ENCODE measurements at places on chromosomes 4 and X.

DNA sequence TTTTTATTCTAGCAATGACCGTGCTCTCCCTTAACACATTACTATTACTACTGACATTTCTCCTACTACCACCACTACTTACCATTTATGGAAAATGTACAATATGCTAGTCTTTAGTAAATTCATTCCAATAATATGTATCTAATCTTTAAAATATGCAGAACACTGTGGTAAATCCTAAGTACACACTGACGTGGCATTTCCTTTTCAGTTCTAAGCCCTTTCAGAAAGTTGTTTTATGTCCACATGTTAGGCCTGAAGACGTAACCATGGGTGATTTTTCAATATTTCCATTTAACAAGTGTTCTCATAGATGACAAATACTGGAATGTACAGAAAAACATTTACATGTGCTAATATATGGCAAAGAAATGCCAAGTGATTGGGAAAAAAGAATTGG is 268.6 kb upstream of the SLIT2 start:
- DNase-seq: no peak

DNA sequence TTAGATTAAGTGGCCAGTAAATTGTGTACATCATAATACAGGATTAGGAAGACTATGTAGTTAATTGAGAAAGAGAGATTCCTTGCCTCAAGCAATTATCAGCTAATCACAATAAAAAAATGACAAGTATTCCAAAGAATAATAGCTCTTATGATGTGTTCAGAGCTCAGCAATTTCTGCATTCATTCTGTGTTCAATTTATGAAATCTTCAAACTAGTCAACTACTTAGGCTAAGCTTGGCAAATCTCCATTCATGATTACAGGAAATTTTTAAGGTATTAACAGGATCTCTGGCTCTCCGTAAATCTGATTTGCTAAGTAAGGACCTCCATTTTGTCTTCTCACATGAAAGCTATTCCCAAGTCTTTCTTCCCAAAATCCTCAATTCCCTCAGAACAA is 256.9 kb upstream of the TEX13A start:
- DNase-seq: no peak

- no peak for DNase-seq
These were observed 191.7 kb upstream of the EPHA5 start for GRCh38 chr4:65861993-65862392.

DNA sequence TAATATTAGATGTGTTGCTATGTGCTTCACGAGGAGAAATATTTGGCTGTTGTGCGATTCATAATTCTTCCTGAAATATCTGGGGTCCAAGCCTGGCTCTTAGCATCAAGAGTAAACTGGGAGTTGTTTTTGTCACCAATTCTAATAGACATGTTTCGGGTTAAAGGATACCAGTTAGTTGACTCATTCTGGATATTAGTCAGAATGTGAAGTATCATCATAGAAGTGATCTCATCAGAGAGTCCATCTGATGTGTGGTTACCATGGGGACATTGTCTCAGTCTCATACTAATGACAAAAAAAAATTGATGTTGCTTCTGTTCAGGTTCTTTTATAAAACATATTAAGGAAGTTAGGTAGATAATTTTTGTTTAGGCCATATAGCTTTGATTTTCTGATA is 57.2 kb upstream of the MTMR1 start:
- no peak for DNase-seq

GRCh38 chr4:87078987-87079486 is 141.4 kb downstream of the KLHL8 start:
- DNase-seq: no peak

DNA sequence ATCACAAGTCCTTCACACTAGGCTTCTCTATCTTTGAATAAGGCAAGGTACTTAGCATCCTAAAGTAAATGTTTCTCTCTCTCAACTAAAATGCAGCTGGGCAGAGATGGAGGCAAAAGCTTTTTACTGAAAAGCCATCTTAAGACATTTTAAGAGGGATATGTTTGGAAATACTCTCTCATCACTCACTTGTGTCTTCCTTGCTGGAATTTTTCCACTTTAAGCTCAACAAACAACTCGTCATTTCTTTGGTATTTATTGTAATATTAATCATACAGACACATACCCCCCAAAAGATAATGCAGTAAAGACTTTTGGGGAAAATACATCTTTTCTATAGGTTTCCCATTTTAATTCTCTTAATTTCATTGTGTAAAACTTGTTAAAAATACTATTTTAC is 16.4 kb downstream of the MBNL3 start:
- DNase-seq: no peak

DNA sequence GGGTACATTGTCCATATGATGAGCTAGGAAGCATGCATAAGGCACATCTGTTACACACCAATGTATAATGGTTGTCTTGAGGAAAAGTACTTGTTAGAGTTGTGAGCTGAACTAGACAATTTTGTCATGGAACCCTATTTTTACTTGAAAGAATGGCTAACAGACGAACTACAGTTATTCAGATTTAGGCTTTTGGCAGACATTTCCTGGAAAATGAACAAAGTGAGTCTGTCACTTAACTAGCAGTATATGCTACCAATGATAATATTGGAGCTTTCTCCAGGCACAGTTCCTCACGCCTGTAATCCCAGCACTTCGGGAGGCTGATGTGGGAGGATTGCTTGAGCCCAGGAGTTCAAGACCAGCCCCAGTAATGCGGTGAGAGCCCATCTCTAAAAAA is 61.9 kb upstream of the SLC25A43 start:
- DNase-seq: no peak

- no peak for DNase-seq
These were observed 14.7 kb downstream of the RAB9A start for GRCh38 chrX:13703589-13703988.

DNA sequence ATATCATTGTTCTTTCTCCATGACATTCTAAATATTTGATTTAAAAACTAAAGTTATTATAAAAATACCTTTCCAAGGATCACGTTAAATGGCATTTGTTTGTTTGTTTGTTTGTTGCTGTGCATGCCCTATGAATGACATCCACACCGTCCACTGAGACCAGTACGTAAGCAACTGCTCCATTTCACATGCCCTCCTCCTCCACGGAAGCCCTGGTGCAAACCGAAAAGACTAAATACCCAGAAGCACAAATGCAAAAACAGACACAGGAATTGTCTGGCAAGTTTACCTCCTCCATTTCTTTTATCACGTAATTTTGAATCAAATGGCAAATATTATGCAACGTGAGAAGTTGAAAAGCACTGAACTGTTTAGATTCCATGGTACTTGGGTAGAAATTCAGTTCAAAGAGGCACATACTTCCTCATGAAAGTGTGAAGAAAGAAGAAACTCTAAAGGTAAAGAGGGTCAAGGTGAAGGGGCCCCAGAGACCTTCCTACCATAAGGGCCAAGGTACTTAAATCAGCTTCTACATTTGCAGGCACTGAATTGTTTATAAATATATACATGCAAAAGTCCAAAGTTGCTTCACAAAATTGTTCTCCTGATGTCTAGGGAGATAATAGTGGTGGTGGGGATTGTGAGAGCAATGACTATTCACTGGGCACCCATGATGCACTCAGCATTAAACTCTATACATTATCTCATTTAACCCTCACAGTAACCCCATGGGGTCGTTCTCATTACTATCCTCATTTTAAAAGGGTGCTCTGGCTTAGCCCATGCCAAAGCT is 23.4 kb downstream of the IRF2 start:
- DNase-seq: no peak

DNA sequence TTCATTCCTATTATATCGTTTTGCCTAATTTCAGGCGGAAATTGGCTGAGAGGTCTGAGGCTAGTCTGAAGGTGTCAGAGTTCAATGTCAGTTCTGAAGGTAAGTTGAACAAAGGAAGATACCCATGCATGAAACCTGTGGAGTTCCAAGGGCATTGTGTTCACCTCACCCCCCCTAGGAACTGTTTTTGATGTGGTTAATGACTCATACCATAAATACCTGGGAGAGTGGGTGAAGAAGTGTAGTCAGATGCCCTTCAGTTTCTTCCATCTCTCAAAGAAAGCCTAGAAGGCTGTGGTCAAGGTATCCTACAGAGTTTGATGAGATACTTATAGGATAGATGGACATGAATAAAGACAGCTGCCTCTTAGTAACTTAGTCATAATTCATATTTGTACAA is 2.7 kb downstream of the UTP14A start:
- no peak for DNase-seq

- no peak for DNase-seq
These were observed 12.0 kb downstream of the HMX1 start for GRCh38 chr4:8859550-8860095.

GRCh38 chr4:161208564-161208963 is 955.2 kb downstream of the FSTL5 start:
- no peak for DNase-seq

GRCh38 chr4:140158365-140159030 is 4.5 kb upstream of the MAML3 start:
- no peak for DNase-seq

GRCh38 chr4:19905024-19905423 is 346.7 kb upstream of the SLIT2 start:
- no peak for DNase-seq

DNA sequence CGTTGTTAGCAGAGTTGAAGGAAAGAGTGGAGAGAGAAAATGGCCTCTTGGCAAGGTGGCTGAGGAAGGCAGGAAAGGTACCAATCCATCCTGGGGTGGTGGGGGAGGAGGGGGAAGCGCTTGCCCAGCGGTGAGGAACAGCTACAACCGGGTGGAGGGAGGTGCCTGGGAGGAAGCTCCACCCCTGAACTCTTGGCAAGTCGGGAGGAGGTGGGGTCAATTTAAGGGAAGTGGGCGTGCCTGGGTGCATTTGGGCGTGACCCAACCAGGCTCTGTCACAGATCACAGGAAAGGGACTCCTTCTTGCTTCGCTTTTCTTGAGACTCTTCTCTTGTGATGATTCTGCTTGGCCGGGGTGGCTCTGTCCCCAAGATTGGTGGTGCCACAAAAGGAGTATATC is 41.7 kb downstream of the BCORL1 start:
- peak; percentile 78 for DNase-seq

Measured in activated effector memory CD4-positive, alpha-beta T cell treated with Interleukin-2 at 50 U/mL for 16 hours (primary cell).